ENCODE measurements at places on chromosomes 7 and 10. TPM values are rescaled to one million over a fixed set of nuclear protein-coding genes. Genes with fewer than 3 reads are reported as not detected.

- no peaks in the 10 kb centered on the region for H3K27me3 ChIP-seq
- no peak overlapping the region for H3K27ac ChIP-seq
- H3K4me1 ChIP-seq, result no peaks in the 10 kb centered on the region
- H3K4me3 ChIP-seq, result no peak overlapping the region
These were observed 58.4 kb upstream of the SPOCK2 start for GRCh38 chr10:72146559-72147323.

- DNase-seq, result no peak
- no peak overlapping the region for H3K27ac ChIP-seq
- H3K4me1 ChIP-seq, result no peaks in the 10 kb centered on the region
- no peak overlapping the region for H3K4me3 ChIP-seq
These were observed 733.5 kb upstream of the LRRTM3 start for GRCh38 chr10:66192162-66192831.

DNA sequence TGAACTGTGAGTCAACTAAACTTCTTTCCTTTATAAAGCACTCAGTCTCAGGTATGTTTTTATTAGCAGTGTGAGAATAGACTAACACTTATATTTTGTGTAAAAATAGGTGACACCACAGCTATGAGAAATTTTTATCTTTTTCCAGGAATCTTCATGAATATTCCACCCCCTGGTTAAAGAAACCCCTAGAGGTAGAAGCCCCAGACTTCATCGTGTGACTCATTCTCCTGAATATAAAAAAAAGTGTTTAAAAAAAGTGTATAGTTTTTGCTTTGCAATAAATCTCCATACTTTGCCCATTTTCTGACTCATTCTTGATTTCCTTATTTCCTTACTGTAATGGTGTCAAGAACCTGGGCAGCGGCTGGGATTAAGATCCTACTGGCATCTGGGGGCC lies 667.6 kb upstream of the CELF2 start:
- H3K4me3 ChIP-seq, result no peak overlapping the region
- no peak overlapping the region for H3K27ac ChIP-seq
- no peaks in the 10 kb centered on the region for H3K4me1 ChIP-seq

- H3K27ac ChIP-seq, result no peak overlapping the region
- H3K36me3 ChIP-seq, result no peaks in the 10 kb centered on the region
- no peak for DNase-seq
- peaks cover 9% of the 10 kb centered on the region for H3K27me3 ChIP-seq
These were observed 26.9 kb upstream of the ABCA13 start for GRCh38 chr7:48144291-48144768.

- H3K36me3 ChIP-seq, result no peaks in the 10 kb centered on the region
- peaks cover 2% of the 10 kb centered on the region for H3K4me1 ChIP-seq
- DNase-seq, result no peak
- no peak overlapping the region for H3K27ac ChIP-seq
These were observed 16.8 kb upstream of the HBP1 start for GRCh38 chr7:107152011-107152410.

DNA sequence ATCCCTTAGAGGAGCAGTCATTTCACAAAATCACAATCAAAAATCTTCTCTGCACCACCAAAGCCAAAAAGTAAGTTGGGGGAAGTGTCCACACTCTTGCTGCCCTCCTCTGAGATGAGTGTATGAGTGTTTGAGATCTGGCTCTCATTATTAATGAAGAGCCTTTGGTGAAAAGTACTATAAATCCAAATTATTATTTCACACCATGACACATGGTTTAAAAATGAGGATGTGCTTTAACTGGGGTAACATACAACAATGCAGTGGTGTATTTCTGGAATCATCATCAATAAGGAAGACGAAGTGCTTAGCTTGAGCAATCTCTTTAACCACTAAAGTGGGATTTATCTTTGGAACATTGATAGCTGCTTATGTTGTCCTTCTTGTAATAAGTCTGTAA lies 114.2 kb upstream of the ADAM12 start:
- H3K27ac ChIP-seq, result no peak overlapping the region
- no peaks in the 10 kb centered on the region for H3K36me3 ChIP-seq
- H3K27me3 ChIP-seq, result peaks cover 19% of the 10 kb centered on the region
- H3K4me1 ChIP-seq, result no peaks in the 10 kb centered on the region
- DNase-seq, result no peak

- H3K36me3 ChIP-seq, result no peaks in the 10 kb centered on the region
- no peaks in the 10 kb centered on the region for H3K4me1 ChIP-seq
- no peaks in the 10 kb centered on the region for H3K27me3 ChIP-seq
- H3K27ac ChIP-seq, result no peak overlapping the region
- H3K4me3 ChIP-seq, result no peak overlapping the region
- no peak for DNase-seq
These were observed 52.0 kb downstream of the GTF2IRD1 start for GRCh38 chr7:74505471-74506324.

- no peak for DNase-seq
- no peak overlapping the region for H3K4me3 ChIP-seq
- H3K4me1 ChIP-seq, result peaks cover 14% of the 10 kb centered on the region
These were observed 18.6 kb downstream of the ADAP1 start for GRCh38 chr7:935874-936385.

DNA sequence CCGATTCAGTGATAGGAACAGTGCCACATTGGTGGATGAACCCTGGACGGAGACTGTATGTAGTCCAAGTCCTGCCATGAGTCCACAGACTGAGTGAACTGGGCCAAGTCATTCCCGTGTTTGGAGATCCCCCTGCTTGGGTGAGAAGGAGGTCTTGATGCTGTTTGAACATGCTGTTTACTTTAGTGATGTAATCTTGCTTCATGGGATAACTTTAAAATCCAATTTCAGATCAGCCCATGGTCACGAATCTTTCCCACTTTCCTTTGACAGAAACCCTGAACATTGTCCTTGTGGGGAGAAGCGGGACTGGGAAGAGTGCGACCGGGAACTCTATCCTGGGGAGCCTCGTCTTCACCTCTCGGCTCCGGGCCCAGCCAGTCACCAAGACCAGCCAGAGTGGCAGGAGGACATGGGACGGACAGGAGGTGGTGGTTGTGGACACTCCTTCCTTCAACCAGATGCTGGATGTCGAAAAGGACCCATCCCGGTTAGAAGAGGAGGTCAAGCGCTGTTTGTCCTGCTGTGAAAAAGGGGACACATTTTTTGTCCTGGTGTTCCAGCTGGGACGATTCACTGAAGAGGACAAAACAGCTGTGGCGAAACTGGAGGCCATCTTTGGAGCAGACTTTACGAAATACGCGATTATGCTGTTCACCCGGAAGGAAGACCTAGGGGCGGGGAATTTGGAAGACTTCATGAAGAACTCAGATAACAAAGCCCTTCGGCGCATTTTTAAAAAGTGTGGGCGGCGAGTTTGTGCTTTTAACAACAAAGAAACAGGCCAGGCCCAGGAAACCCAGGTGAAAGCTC lies 26.6 kb downstream of the GIMAP8 start:
- no peaks in the 10 kb centered on the region for H3K36me3 ChIP-seq
- H3K4me3 ChIP-seq, result no peak overlapping the region
- no peak overlapping the region for H3K27ac ChIP-seq
- no peaks in the 10 kb centered on the region for H3K4me1 ChIP-seq
- DNase-seq, result no peak
- H3K27me3 ChIP-seq, result peaks cover 46% of the 10 kb centered on the region

DNA sequence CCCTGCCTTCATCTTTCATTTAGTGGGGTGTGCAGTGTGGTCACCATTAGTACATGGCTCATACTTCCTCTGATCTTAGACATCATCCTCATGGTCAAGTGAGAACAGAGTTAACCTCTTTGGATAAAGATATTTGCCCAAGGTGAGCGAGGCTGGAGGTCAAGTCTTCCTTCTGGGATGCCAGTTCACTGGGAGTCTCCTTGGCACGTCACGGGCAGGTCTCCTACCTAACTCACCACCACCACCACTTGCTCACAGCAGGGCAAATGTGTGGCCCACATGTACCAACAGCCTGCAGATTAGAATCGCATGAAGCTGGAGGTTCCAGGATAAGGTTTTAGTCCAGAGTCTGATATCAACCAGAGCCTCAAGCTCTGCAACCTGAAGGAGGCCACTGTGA lies 164.6 kb downstream of the USP6NL start:
- H3K4me1 ChIP-seq, result no peaks in the 10 kb centered on the region
- no peak overlapping the region for H3K4me3 ChIP-seq
- no peaks in the 10 kb centered on the region for H3K36me3 ChIP-seq
- DNase-seq, result no peak
- H3K27ac ChIP-seq, result no peak overlapping the region

DNA sequence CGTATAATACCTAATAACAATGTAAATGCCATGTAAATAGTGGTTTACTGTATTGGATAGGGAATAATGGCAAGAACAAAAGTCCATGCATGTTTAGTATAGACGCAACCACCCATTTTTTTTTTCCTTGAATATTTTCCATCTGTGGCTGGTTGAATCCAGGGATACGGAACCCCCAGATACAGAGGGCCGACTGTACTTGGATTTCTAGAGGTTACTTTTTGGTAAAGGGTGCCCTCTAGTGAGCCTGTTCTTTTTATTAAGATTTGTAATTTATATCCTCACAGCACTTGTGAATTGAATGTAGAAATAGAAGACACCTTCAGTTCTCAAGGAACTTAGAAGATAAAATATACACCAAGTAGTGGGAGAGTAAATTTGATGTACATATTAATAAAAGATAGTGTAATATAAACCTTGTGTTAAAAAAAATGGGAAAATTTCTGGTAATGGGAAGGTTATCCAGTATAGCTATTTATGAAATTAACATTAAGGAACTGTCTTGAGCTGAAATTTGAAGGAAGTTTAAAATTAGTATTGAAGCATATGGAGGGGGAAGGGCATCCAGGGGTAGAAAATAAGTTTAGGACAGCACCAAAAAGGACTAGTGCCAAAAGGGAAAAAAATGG lies 32.0 kb downstream of the EXOC6 start:
- DNase-seq, result peak; percentile 37
- H3K36me3 ChIP-seq, result no peaks in the 10 kb centered on the region
- H3K27ac ChIP-seq, result no peak overlapping the region
- H3K4me1 ChIP-seq, result no peaks in the 10 kb centered on the region

DNA sequence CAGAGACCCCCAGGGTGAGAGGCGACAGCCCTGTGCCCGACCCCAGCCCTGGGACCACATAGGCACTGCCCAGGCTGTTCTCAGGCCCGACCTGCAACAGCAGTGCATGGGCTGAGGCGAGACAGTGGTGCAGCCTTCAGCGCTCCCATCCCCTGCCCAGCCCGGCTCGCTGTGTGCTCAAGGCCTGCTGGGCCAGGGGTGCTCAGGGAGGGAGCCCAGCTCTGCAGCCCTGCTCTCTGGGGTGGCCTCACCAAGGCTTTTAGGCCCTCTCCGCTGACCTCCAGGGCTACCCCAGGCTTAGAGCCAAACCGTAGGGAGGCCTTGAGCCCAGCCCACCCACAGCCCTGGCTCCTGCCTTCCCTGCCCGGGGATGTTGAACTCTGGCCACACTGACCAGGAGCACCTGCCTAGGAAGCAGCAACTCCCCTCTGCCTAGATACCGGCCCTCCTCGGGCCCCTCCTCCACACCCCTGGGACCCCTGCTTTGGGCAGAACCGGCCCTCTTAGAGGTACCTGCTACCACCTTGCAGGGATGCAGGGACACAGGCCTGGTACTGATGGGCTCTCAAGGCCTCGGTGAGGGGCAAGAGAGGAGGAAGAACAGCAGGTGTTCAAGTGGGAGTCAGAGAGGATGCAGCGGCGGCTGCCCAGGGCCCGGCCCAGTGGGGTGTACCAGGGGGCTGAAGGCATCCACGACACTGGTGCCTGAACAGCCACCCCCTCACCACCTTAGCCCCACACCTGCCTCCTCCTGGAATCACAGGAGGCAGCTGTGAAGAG lies 231.5 kb downstream of the ELFN1 start:
- H3K4me3 ChIP-seq, result no peak overlapping the region
- DNase-seq, result no peak
- H3K27ac ChIP-seq, result no peak overlapping the region
- no peaks in the 10 kb centered on the region for H3K27me3 ChIP-seq
- H3K4me1 ChIP-seq, result no peaks in the 10 kb centered on the region
- H3K36me3 ChIP-seq, result no peaks in the 10 kb centered on the region

- no peak overlapping the region for H3K27ac ChIP-seq
- H3K27me3 ChIP-seq, result no peaks in the 10 kb centered on the region
- no peak overlapping the region for H3K4me3 ChIP-seq
- no peaks in the 10 kb centered on the region for H3K4me1 ChIP-seq
These were observed 56.3 kb upstream of the MDFIC start for GRCh38 chr7:114865564-114865963.

- no peak for DNase-seq
- no peak overlapping the region for H3K27ac ChIP-seq
- no peaks in the 10 kb centered on the region for H3K27me3 ChIP-seq
- no peaks in the 10 kb centered on the region for H3K36me3 ChIP-seq
- H3K4me3 ChIP-seq, result no peak overlapping the region
- no peaks in the 10 kb centered on the region for H3K4me1 ChIP-seq
These were observed 188.3 kb upstream of the STK17A start for GRCh38 chr7:43394441-43395130.

DNA sequence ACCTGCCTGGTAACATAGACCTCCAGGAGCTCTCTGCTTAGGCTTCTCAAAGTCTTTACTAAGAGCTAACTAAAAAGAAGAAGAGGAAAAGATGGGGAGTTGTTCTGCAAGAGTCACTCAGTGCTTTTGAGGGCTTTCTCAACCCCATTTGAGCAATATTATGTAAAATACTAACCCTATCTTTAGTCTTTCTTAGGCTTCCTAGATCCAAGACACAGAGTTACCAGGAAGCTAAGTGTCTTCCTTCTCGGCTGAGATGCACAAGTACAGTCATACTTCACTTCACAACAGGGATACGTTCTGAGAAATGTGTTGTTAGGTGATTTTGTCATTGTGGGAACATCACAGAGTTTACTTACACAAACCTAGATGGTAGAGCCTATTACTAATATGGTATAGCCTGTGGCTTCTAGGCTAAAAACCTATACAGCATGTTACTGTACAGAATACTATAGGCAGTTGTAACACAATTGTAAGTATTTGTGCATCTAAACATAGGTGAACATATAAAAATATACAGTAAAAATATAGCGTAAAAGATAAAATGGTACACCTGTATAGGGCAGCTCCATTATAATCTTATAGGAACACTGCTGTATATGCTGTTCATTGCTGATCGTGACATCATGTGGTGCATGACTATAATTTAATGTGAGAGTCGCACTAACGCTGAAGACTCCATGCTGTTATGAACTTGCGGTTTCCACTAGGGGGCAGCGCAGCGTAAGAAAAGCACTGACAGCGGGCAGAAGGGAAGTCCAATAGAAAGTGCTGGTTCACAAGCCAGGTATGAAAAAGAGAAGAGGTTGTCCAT lies 16.3 kb downstream of the ANKRD22 start:
- no peak overlapping the region for H3K4me3 ChIP-seq
- peak; percentile 83 for DNase-seq
- no peaks in the 10 kb centered on the region for H3K27me3 ChIP-seq
- H3K27ac ChIP-seq, result no peak overlapping the region
- H3K36me3 ChIP-seq, result no peaks in the 10 kb centered on the region

- H3K4me3 ChIP-seq, result no peak overlapping the region
- no peaks in the 10 kb centered on the region for H3K36me3 ChIP-seq
- H3K4me1 ChIP-seq, result no peaks in the 10 kb centered on the region
- no peak for DNase-seq
- H3K27ac ChIP-seq, result no peak overlapping the region
These were observed 158.1 kb upstream of the PITRM1 start for GRCh38 chr10:3330663-3331062.

GRCh38 chr10:18875477-18875876 lies 173.1 kb upstream of the MALRD1 start:
- H3K4me3 ChIP-seq, result no peak overlapping the region
- no peak for DNase-seq
- H3K27me3 ChIP-seq, result no peaks in the 10 kb centered on the region

The PLPP4 gene
- not detected for total RNA-seq

The C10orf90 gene
- not detected for total RNA-seq

The ATOH7 gene
- total RNA-seq, result not detected

The NXPH1 gene
- total RNA-seq, result 0.17 TPM

The ZFAND4 gene
- 15.5 TPM for total RNA-seq

The NUTM2B gene
- 1.4 TPM for total RNA-seq

The GBX1 gene
- total RNA-seq, result 0.86 TPM

The CHN2 gene
- 2.1 TPM for total RNA-seq

The NME8 gene
- total RNA-seq, result not detected

The USP6NL gene
- total RNA-seq, result 24.6 TPM

The HYAL4 gene
- total RNA-seq, result not detected

The CDK1 gene
- 104 TPM for total RNA-seq

The KLHL7 gene
- 20.6 TPM for total RNA-seq

Measured in HCT116 (cell line).